ENCODE measurements at places on chromosomes 3 and 15.
A peak's percentile ranks its signal among the peaks of the same experiment; 100 is the strongest.

DNA sequence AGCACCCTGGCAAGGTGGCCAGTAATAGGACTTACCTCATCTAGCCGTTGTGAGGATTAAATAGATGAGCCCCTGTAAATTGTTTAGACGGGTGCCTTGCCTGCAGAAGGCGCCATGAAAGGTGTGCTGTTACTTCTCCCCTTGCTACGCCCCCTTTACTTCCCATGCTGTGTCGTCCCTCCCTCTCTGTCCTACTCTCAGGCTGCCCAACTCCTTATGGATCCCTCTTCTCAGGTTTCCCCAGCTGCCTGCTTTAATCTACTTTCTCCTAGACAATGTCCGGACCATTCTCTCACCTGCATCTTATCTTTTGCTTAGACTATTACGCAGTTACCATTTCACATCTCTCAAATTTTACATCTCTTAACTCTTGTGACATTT lies 1.7 kb upstream of the FBXW12 start:
- DNase-seq: no peak

DNA sequence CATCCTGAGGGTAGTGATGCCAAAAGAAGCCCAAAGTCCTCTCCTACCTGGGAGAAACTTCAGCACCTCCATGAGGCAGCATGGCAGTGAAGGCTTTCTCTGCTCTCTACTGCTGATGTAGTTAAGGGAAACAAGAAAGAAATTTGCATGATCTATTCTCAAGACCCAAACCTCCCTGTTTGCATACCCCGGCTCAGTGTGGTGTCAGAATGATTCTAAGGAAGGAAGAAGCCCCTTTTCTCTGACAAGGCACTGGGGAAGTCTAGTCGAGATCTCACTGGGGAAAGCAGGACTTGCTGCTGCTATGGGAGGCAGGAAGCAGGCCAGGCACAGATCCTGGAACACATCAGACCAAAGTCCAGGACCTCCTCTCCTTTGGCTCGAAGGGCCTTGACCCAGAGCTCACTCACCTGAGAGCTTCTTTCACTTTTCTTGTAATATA lies 89.4 kb upstream of the ICE2 start:
- no peak for DNase-seq

DNA sequence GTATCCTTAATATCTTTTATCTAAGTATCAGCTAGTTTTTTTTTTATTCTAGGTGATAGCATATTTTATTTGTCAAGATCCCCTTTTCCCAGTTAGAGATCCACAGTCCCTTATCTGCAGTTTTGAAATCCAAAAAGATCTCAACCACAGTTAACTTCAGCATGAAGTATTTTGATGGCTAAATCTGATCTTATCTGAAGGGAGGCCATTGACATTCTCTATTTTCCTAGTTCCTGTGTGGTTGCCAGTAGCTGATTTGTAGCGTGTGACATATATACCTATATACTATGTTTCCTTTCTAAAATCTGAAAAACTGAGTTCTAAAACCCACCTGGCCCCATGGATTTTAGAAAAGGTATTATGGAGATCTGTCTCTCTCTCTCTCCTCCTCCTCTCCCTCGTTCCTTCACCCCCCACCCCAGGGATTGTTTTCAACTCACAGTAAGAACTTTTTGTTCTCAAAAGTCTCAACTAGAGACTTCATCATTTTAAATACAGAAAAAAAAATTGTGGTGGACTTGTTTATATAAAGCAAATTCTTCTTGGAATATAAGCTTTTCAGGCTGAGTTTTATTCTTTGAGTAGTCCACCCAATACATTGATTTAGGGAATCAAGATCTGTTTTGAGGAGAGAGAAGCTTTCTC lies 12.3 kb downstream of the TCF12 start:
- no peak for DNase-seq

GRCh38 chr3:100702082-100702979 lies 7.0 kb upstream of the TFG start:
- DNase-seq: no peak

- no peak for DNase-seq
Measured at GRCh38 chr3:32303977-32304881, 65.7 kb downstream of the CMTM8 start.

GRCh38 chr3:169604568-169604967 lies 58.9 kb downstream of the MECOM start:
- DNase-seq: no peak

GRCh38 chr3:17387108-17387507 lies 355.3 kb downstream of the TBC1D5 start:
- no peak for DNase-seq

DNA sequence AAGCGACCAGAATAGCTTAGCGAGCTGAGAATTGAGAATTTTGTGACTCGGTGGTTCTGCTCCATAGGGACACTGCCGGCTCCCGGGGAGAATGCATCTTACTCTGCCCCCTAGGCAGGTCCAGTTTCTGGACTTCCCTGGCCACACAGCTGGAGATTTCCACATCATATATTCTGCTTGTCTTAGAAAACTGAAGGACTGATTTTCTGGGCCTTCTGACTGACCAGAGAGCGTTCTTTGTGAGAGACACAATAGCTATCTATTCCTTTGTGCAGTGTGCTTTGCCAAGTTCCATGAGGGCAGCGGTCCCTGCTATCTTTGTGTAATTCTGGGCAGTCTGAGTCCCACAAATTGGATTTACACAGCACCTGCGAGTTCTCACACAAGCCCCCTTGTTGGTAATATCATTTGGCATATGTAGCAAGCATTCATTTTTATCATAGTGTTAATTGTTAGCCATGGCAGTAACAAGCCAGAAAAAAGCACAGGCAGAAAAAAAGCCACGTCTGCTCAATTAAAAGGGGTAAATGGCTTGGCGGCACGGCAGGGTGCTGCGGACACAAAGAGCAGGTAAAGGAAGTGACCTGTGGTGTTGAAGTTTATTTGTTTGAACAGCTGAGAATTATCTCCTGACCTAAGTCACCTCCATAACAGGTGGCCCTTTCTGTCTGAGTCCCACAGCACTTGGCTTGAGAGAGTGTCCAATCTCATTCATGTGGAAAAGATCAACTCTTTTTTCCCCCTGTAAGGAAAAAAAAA lies 688.7 kb downstream of the TUSC7 start:
- DNase-seq: no peak

- no peak for DNase-seq
Measured at GRCh38 chr3:18423401-18424212, 1.5 kb downstream of the SATB1 start.

DNA sequence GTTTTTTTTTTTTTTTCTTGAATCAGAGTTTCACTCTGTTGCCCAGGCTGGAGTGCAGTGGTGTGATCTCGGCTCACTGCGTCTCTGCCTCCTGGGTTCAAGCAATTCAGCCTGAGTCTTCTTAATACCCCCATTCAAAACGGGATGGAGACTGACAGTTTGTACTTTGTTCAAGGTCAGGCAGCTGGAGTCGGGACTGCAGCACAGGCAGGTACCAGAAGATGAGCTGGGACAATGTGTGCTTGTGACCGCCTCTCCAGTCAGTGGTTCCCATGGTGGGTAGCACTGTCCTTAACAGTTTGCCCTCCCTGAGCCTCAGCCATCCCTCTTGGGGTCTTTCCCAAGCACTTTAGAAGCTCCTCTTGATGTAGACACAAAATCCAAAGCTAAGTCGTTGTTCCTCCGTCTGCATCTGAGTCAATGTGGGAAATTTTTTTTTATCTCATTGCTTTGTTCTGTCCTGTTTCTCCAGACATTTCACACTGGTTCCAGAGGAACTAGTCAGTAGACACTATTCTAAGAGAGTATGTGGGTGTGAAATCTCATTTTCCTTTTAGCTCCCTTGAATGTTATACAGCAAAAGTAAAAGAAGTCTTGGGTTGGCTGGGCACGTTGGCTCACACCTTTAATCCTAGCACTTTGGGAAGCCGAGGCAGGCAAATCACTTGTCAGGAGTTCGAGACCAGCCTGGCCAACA lies 5.3 kb upstream of the TTLL13 start:
- no peak for DNase-seq

- DNase-seq: peak; percentile 85
Measured at GRCh38 chr3:172447611-172448579, at the start of gene GHSR. Gene GHSR, minus strand, starts transcription at chr3:172448456. Its CDS starts 43 bp downstream, at chr3:172448413.

- DNase-seq: no peak
Measured at GRCh38 chr3:53970661-53971060, 79.0 kb upstream of the SELENOK start.

- no peak for DNase-seq
Measured at GRCh38 chr3:34268032-34268709, 469.7 kb downstream of the PDCD6IP start.

GRCh38 chr3:16665282-16665741 lies 60.1 kb upstream of the DAZL start:
- DNase-seq: no peak

GRCh38 chr15:99965376-99965775 lies 232.1 kb upstream of the LYSMD4 start:
- no peak for DNase-seq

GRCh38 chr15:58587486-58587885 lies 155.7 kb downstream of the LIPC start:
- no peak for DNase-seq

DNA sequence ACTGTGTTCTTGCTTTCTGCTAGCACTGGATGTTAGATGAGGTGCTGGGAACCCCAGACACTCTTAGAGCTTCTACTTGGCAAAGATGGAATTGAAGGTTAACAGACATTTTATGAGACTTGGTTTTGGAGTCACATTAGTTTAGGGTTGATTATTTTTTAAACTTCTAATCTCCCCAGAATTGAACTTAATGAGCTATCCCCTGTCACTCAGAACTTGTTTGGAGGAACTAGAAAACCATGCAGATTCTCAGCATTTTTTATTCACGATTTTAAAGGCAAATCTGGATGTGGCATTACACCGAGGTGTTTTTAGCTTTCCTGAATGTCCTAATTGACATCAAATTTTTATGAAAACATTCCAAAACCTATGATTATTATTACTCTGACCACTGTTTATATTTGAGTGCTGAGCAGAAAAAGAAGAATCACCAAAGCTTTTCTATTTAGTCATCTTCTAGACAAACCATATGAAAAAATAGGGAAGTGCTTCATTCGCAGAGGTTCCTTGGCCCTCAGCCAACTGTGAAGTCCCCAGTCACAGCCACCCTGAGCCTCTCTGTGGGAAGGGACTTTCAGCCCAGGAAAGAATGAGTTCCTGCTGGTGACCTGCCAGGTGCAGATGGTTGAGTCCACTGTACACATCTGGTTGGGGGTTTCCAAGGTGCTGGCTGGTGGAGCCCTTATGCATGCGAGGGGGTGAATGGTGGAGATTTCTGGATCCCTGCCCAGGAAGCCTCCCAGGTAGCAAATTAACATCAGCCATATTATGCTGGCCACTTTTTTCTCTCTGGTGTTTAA lies 196.0 kb upstream of the TOPAZ1 start:
- no peak for DNase-seq

GRCh38 chr3:152519376-152519775 lies 250.6 kb downstream of the MBNL1 start:
- DNase-seq: no peak

DNA sequence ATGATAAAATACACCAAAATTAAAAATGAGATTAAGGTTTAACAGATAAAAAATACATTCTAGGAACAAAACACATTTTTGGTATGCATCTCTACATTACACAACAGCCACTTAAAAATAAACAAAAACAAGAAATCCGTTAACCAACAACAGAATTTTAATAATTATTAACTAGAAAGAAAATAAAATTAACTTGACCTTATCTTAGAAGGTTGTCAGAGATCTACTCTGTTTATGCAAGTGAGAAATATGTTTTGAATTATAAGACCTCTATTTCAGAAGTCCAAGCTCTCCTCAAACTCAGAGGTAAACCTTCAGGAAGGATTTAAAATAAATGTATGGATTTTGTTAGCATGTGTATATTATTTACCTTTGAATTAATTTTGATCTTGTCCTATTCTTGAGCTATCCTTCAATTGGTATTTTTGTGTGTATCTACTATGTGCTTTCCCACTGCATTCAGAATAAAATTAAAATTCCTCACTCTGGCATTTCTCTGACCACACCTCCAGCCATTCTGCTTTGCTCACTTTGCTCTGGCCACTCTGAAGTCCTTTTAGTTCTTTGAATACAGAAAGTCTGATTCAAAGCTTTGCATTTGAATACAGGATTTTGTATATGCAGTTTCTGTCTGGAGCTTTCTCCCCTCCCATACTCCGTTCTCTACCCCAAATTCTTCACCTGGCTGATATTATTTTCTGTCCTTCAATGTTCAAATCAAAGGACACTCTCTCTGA lies 352.0 kb downstream of the ZBTB20 start:
- no peak for DNase-seq

DNA sequence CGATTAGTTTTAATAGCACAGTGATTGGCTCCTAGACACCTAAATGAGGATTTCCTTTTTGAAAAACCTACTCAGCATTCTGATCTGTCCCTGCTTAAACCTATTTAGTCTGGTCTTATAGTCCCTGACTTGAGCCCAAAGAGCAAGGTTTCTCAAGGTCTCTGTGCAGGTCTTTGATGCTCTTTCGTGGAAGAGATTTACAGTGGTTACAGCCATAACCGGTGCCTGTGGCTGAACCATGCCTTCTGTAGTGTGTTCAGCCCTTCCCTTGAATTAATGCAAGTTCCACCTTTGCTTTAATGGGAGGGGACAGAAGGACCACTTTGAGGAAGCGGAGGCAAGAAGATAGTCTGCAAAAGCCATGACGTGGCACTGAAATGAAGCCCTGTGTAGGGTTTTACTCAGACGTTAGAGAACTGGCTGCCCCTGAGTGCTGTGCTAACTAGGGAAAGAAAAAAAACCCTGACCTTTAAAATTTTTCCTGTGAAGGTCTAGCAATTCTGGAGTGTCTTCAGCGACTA lies 43.0 kb downstream of the ZBTB38 start:
- DNase-seq: no peak

DNA sequence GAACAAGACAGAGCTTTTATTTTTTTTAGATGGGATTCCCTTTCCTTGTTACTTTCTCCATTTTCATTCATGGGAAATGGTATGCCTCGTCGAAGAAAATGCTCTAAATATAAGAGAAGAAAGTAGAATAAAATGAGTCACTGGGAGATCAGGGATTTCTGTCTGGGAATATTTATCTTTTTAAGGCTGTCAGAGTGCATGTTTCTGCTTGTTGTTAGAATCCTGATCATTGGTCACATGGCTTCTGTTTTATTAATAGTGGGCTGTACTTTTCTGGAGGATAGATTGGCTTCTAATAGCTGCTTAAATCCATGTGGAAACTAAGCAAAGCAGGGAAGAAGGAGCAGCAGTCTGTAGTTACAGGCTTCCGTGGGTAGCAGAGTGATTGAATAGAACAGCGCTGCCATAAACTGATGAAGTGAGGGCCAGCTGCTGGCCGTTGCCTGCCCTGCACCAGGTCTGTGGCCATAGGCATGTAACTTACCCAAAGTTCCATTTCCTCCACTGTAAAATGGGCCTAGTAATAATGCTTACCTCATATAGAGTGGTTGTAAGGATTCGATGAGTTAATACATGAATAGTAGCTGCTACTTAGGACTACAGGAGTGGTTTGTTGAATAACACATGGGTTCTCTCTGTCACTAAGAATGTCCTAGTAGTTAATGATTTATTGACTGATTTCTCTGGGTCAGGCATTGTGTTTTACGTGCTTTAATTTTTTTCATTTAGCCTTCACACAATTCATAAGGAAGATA lies 289.9 kb downstream of the SATB1 start:
- no peak for DNase-seq

Data from chondrocyte (in vitro differentiated cells).